ENCODE measurements at places on chromosomes 11 and 22.
A peak's percentile ranks its signal among the peaks of the same experiment; 100 is the strongest.

DNA sequence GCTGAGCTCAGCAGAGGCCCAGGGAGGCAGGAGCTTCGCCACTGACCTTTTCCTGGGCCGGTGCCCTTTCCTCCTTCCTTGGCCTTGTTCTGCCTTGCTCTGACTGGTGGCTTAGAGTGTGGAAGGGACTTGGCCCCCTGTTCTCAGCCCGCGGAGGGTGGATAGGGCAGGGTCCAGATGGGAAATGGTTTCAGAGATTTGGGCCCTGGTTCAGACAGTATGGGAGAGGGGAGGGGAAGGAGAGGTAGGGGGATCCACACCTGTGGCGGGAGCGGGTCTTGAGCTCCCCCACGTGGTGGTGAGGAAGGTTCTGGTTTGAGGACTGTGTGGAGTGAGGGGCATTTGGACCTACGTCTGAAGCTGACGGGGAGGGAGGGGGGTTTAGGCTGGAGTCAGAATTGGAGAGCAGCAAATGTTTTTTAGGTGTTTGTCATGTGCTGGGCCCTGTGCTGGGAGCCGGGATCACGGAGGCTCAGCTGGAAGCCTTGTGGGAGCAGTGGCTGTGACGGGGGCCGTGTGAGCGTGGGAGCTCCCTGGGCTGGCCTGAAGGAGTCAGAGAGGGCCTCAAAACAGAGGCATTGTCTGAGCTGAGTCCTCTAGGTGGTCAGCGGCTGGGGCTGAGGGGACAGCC lies 27.2 kb downstream of the SHANK3 start:
- DNase-seq = no peak

DNA sequence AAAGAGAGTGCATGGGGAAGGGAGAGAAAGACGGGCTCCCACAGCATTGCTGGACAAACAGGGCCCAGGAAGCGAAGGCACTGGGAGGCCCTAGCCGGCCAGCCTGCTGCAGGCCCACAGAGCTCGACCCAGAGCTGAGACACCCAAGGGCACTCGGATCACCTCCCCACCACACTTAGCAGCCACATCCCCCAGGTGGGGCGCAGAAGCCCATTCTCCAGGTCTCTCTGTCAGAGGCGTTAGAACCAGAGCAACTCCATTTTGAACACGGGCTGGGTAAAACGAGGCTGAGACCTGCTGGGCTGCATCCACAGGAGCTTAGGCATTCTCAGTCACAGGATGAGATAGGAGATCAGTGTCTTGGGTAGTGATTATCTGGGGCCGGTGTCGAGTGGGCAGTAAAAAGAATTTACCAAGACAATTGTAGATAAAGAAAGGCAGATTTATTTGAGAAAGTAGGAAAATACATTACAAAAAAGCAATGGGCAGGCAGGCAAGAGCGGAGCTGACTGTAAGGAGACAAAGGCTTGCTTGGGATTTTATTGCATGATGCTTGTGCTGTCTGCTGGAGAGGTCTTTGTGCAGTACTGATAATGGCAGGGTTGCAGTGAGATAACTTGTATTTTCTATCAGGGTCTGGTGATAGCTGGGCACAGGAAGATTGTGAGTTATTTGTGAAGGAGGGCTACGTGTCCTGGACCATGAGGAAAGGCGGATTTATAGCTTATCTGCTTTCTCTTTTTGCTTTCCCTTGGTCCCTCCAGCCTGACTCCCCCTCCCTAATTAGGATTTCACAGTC lies 13.4 kb upstream of the CAPN5 start:
- no peak for DNase-seq

DNA sequence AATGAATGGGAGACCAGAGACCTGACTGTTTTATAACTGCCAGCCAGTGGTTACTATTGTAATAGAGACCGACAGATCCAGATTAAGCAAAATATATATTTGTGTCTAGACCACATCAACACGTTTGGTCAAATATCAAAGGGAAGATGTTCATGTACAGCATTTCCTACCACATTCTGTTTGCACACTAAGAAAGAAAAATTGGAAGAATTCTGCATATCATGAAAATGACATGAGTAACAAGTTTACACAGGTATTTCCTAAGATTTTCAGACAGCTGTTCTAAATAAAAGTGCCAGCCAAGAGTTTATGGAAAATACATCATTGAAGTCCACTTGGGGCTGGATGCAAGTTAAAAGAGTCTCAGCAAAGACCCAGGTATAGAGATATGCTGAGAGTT lies 145.5 kb upstream of the ANO3 start:
- DNase-seq = no peak

GRCh38 chr22:38798496-38798895 lies 4.6 kb upstream of the DNAL4 start:
- no peak for DNase-seq

DNA sequence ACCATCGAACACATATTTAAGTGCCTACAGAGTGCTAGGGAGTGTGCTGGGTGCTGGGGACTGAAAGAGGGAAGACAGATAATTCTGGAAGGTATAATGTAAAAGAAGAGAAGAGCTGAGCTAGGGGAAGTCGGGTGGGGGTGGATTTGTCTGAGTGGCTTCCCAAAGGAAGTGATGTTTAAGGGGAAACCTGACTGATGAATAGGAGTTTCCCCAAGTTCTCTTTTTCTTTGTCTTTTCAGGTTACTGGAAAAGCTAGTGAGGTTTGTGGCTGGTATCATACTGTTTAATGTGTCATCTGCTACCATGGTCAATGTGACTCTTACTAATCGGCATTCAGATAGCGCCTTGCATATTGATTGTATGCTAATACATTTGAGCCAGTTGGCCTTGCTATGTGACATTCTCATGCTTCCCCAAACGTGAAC lies 151.6 kb upstream of the MTMR2 start:
- no peak for DNase-seq

DNA sequence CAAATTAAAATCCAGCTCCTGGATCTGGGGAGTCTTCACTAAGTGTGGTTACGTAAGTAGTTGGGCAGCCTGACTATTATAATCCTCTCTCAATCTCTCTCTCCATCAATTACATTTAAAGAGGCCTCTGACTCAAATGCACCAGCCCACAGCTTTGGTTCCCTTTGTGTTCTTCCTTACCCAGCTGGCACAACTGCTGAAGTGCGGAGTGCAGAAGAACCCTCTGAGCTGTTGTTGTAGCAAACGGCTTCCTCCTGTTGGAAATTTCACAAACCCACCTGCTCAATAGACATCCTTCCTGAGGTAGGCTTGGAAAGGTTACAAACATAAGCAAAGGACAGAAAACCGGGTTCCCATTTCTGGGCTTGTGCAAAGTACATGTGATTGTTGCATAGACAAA lies 17.0 kb upstream of the SORL1 start:
- no peak for DNase-seq

DNA sequence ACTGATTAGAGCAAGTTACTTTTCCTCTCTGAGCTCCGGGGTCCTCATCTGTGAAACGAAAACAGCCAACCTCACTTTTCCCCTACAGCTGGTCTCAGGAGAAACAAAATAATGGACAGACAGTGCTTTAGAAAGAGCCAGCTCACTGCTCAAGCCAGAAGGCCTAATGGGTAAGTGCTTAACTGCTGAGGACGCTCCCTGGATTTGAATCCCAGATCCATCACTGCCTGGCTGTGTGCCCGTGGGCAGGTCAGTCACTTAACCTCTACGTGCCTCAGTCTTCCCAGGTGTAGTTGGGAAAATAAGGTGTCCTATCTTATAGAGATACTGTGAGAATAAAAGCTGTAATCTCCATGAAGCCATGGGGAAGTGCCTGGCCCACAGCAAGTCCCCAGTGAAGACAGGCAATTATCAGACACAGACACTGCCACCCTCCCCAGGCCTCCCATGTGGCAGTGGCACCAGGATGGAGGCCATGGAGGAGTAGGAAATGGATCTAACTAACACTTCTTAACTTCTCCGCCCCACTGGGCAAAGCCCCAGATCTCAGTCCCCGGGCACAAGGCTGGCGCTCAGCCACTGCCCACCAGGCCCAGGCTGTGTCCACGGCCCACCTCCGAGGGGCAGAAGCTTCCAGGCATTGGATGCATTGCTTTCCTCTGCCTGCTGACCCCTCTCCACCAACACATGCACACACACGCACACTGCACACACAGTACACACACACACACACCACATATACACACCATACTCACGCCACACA lies 9.2 kb downstream of the TP53I11 start:
- DNase-seq = no peak

DNA sequence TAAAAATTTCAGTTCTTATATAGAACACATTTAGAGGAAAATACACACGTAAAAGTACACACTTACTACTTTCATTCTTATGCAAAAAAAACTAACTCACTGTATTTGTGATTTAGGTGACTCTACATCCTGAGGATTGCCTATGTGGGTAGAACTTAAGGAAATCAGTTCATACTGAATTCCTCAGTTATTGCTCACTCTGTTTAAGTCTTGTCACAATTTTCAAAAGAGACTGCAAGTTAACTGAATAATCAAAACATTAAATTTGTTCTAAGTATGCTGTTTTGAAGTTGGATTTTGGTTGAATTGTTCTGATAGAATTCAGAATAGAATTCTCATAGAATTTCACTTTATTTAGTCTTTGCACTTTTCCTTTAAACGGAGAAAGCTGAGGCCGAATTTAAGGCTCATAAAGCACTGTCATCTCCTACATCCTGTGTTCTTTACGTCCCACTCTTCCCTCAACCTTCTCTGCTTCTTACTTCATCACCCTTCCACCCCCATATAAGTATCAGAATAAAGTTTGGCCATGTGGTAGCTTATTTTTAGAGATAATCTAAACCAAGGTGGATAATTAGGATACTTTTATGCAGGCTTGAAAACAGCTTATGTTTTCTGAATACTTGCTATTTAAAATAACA lies 59.8 kb downstream of the APOL5 start:
- no peak for DNase-seq

- no peak for DNase-seq
Observed at GRCh38 chr22:49847751-49848689, 5.6 kb upstream of the ZBED4 start.

DNA sequence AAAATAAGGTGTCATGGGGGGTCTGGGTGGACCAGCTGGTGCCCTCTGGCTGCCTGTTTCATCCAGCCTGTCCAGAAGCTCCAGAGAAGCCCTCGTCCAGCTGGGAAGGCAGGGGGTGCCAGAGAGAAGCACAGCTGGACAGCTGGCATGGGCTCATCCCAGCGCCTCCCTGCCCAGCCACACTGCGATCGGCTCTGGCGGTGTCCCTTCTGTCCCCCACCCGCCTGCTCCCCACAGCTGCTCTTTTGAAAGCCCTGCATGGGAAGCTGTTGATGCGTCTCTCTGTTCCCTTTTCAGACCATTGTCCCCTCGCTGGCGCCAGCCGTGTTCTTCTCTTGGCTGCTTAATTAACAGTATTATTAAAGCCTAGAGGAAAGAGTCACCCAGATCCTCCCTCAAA lies 86.5 kb downstream of the MN1 start:
- DNase-seq = peak; percentile 23

All from neuronal stem cell (in vitro differentiated cells).